ENCODE measurements at places on chromosomes 7 and 10. TPM values are rescaled to one million over a fixed set of nuclear protein-coding genes. Genes with fewer than 3 reads are reported as not detected.
A peak's percentile ranks its signal among the peaks of the same experiment; 100 is the strongest.

DNA sequence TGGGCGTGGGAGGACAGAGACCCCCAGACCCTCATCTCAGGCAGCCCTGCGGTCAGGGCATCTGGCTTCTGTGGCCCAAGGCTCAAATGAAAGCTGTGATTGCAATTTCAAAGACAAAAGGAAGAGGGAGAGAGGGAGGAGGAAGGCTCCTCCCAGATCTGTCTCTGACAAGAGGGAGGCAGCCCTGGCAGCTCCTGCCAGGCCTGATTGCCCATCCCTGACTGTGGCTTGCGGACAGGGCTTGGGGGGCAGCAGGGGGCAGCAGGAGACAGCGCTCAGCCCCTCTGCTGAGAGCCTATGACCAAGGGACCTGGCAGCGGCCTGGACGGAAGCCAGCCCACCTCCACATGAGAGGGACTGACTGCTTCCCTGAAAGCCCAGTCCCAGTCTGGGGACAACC, 91.8 kb downstream of the PTPRN2 start:
- no peak for DNase-seq

- DNase-seq: no peak
Measured at GRCh38 chr7:129202058-129202777, 13.8 kb downstream of the SMO start.

The SPDYE9 gene
- total RNA-seq: not detected

The HSPA12A gene
- 0.15 TPM for total RNA-seq

The ESYT2 gene
- total RNA-seq: 59.7 TPM

The ADAM8 gene
- total RNA-seq: 62.8 TPM

DNA sequence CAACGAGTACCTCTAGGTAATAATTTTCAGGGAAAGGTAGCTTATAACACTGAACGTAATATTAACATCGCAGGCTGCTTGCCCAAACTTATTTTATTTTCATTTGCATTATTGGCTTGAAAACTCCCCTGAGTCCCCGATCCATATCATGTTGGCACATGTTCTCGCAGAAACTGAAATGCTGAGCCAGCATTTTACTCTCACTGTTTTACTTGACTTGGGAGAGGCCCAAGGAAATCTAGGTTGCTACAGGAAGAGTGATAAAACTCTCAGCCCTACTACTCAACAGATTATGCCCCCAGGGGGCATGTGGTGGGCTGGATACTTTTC, 183.5 kb upstream of the HABP2 start:
- no peak for DNase-seq

GRCh38 chr7:33882950-33883670, 22.2 kb upstream of the BMPER start:
- no peak for DNase-seq

DNA sequence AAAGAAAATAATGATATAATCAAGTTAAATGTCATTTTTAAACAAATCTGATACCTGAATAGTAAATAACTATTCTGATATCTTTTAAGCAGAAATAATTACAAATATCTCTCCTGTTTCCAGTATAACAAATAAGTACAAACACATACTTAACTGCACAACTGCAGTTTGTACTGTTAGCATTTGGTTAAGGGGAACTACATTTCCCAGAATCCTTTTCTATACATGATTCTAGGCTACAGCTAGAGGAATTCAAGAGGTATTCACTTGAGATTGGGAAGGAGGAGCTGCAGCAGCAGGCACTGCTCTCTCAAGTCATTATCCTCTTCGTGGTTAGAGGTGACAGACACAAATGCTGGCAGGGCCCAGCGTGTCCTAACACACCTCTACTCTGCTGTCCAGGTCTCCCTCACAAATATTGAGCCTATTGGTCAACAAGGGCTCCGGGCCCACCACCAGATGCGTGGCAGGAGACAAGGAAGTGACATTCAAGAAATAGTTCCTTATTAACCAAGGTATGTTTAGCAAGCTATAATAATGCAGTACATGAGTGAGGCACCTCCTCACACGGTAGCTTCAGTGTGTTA, 255.1 kb upstream of the MKLN1 start:
- no peak for DNase-seq

- DNase-seq: no peak
Measured at GRCh38 chr7:158029509-158029908, 558.1 kb downstream of the PTPRN2 start.

- DNase-seq: no peak
Measured at GRCh38 chr7:92915348-92915747, 79.0 kb upstream of the CDK6 start.

- no peak for DNase-seq
Measured at GRCh38 chr10:17229717-17229966, 1.6 kb downstream of the VIM start.

DNA sequence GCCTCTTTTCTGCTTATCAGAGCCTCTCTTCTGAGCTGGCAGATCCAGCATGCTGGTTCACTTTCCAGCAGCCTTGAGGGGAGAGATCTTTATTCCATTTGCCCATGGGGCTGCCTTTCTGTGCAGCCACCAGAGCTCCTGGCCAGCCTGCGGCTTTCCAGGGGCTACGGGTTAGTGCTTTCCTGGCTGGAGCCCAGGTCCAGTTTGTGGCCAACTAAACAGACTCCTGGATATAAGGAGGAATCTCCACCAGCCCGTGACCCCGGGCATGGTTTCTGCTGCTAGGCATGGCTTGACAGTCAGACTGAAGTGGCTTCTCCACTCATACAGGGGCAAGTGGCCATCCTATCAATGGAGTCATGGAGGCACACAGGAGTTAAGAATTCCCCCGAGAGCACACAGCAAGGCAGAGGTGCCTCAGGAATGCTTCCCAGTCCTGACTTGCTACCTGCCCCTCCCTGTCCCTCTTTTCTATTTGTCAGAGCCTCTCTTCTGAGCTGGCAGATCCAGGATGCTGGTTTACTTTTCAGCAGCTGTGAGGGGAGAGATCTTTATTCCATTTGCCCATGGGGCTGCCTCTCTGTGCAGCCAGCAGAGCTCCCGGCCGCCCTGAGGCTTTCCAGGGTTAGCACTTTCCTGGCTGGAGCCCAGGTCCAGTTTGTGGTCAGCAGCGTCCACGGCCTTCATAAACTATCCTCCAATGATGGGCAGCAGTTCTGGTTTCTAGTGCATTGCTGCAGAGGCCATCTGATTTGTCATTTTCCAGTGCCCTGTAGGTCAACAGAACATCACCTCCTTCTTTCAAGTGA, 35.9 kb downstream of the TSPAN15 start:
- no peak for DNase-seq

DNA sequence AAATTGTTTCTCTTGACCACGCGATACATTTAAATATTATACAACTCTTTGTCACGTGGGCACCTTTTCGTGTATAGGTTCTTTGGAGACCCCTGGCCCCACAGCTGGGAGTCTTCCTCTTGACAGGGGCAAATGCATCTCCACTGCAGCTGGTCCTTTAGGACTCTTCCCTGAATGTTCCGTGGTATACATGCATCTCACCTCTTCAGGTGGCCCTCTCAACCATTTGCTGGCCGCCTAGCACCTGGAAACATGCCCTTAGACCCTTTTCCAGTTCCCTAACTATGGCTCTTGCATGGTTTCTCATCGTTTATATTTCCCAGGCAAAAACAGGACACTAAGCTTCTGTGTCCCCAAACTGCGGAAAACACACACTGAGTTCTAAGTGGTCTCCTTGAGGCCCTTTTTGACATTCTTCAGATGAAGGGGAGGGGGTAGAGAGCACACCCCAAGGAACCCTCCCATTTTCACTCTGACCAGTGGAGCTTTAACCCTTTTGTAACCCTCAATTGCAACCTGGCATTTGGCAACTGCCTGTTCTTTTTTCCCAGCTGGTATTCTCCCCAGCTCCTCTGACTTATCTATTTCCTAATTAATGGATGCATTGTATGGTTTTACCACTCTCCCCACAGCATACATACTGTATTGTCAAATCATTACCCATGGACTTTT, 20.6 kb downstream of the HNRNPA2B1 start:
- no peak for DNase-seq

DNA sequence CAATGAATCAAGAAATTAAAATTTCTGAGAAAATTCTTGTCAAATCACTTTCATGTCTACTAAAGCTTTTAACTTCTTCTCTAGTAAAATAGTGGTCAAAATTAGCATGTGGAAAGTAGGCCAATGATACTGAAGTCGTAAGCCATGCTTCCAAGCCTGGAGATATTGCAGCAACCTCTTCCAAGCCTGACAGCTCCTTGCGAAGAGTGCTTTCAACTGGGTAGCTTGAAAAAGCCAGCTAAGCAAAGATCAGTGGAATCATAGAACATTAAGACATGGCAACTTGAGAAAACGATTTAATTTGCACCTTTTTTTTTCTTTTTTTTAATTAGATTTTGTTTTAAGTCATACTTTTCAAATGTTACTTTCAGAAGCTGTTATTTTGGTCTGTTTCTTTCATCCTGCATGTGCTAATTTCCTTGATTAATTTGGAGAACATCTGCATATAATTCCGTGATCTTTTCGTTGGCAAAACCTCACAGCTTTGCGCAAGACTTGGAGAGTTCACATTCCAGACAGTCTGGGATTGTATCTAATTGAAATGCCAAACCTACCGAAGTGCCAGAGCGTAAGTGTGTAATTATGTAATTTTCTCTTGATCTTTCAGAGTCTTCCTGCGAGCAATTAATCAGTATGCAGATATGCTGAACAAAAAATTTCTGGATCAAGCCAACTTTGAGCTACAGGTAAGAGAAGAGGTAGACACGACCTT, 142.2 kb upstream of the INSYN2A start:
- no peak for DNase-seq

GRCh38 chr10:46310143-46310514, 23.3 kb downstream of the ANTXRL start:
- DNase-seq: no peak

GRCh38 chr10:90674928-90675327, 182.9 kb downstream of the HTR7 start:
- no peak for DNase-seq

DNA sequence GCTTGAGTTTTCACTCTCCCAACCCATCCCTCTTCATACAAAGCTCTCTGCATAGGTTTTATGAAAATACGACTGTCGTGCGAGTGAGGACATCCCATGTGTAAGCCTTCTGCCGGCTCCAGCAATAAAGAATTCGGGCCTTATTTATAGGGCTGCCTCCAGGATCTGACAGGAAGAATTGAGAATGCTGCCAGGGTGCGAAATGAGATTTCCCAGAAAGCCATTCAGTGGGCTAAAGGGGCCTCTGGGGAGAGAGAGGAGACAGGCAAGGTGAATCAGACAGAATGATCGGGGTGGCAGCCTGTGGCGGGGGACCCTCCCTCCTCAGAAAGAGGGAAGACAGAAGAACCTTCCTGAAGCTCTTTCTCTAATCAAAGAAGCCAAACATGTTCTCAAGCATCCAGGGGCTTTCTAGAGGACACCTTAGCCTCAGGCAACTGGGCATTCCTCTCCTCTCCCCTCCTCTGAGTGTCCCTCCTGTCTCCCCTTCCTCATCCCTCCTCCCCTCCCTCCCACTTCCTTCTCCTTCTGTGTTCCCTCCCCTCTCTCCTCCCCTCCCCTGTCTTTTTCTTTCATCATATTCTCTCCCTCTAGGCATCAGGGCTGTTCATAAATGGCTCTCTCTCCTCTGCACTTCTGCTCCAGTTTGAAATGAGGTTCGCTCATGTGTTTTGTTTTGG, 410.9 kb downstream of the TYW1 start:
- no peak for DNase-seq

The CYP2C19 gene
- total RNA-seq: not detected

- DNase-seq: no peak
Measured at GRCh38 chr10:118523775-118524174, 71.7 kb downstream of the PRLHR start.

- DNase-seq: no peak
Measured at GRCh38 chr7:69714886-69715576, 116.8 kb downstream of the AUTS2 start.

DNA sequence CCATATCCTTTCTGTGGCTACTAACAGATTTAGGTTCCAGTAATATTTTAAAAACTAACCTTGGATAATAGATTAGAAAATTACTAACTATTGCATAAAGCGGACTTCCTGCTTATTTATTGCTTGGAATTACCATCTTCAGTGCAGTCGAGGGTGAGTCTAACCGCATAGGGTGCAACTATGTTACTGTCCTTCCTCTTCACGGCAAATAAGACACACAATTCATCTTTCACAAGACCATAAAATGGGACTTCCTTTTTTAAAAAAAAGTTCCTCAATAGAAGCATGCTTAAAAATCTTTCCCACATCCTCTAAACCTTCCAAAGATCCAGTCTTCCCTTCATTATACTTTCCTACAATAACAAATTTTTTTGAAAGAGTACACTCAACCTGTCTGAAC, 2.1 kb downstream of the SLC25A40 start:
- no peak for DNase-seq

DNA sequence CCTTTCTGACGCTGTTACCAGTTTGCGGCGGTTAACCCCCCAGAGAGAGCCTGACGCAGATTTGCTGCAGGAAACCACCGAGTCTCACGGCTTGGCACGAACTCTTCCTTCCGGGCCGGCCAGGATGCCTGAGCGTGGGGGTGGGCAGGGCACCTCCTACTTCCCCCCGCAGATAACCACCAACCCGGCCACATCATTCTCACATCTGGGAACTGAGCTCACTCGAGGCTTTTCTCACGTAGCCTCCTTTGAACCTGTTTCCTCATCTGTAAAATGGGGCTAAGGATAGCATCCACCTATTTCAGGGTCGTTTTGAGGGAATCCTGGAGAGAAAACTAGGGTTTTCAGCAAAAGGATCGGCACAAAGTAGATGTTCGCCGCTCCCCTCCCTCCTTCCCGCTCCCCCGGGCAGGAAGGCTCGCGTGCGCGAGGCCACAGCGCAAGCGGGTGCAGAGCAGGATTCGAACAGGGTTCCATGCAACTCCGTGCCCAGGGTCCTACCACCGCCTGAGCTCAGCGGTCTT, 23.6 kb downstream of the DDIT4 start:
- peak; percentile 94 for DNase-seq

- no peak for DNase-seq
Measured at GRCh38 chr10:111506266-111507034, 429.6 kb downstream of the ADRA2A start.

- DNase-seq: no peak
Measured at GRCh38 chr7:105268056-105268455, 120.7 kb downstream of the SRPK2 start.

GRCh38 chr10:99874341-99875085, 92.1 kb downstream of the ABCC2 start:
- no peak for DNase-seq

The ZNF365 gene
- total RNA-seq: 1.3 TPM

- DNase-seq: no peak
Measured at GRCh38 chr7:130020434-130020833, 30.7 kb downstream of the ZC3HC1 start.

- DNase-seq: no peak
Measured at GRCh38 chr10:668786-669485, 20.5 kb downstream of the DIP2C start.

GRCh38 chr10:71512312-71512711, 115.6 kb downstream of the CDH23 start:
- DNase-seq: no peak

The GJD4 gene
- total RNA-seq: not detected

The KDM7A gene
- 9.5 TPM for total RNA-seq

- DNase-seq: no peak
Measured at GRCh38 chr10:94199565-94199964, 163.2 kb downstream of the NOC3L start.

The HOXA2 gene
- total RNA-seq: not detected

- DNase-seq: no peak
Measured at GRCh38 chr10:5776136-5776880, 36.9 kb downstream of the GDI2 start.

GRCh38 chr7:69398986-69399385, 199.3 kb upstream of the AUTS2 start:
- no peak for DNase-seq
